CD4-positive, alpha-beta T cell treated with Interferon gamma for 1 hour (primary cell): ENCODE measurements at places on chromosomes 6 and 20.

DNA sequence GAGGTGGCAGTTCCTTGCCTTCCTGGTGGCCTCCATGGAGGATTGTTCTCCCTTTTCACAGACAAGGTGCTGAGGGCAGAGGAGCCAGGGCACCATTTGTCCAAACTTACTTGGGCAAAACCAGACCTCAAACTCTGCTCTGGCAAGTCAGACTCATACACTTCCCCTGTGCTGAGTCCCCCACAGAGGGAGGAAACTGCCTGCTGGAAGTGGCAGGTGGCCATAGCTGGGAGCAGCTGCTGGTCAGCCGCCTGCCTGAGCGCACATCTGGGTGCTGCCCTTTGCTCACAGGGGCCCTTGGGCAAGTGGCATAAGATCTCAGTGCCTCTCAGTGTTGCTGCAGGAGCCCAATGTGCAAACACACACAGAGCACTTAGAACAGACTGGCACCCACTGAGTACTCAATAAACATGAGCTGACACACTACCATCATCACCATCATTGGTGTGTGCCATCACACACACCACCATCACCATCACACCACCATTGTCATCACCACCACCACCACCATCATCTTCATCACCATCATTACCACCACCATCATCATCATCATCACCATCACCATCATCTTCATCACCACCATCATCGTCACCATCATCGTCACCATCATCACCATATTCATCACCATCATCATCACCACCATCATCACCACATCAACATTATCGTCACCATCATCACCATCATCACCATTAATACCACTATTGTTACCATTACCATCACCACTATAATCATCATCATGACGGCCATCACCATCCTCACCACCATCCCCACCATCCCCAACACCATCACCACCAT, 17.6 kb downstream of the NOL4L start:
- DNase-seq = no peak

- no peak for DNase-seq
Measured at GRCh38 chr20:20783450-20783849, 71.0 kb upstream of the RALGAPA2 start.

GRCh38 chr6:50823094-50823920, 4.6 kb downstream of the TFAP2B start:
- DNase-seq = no peak

- DNase-seq = no peak
Measured at GRCh38 chr20:49320460-49320859, 42.6 kb upstream of the ZNFX1 start.

DNA sequence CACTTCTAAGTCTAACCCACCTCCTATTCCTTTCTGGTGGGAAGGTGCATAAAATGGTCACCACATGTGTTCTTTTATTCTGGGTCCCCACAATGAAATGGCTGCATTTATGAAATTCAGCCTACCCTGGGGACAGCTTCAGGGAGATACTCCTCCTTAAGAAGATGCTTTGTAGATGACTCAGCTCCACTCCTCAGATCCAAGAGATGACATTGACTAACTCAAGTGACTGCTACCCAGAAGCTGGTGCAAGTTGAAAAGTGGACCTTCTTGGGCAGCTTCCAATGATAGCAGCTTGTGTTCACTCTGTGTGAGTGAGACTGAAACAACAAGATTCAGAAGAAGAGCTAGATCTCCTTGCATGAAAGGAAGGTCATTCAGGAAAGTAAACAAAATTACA, 113.4 kb downstream of the SCP2D1 start:
- no peak for DNase-seq

DNA sequence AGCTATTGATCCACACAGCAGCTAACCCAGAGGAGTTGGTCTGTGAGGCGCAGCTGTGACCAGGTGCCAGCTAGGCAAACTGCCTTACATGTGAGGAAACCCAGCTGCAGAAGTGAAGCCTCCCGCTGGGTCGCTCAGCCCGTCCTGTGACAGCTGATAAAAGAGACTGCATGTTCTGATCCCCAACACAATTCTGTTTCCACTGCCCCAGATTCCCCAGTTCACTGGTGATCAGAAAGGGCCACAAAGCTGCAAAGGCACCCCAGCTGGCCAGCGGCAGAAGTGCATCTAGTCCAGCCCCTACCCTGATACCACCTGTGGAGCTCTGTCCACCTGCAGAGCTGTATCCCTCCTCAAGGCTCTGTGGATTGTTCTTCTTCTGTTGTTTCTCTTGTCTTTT, 64.5 kb downstream of the CTNNBL1 start:
- DNase-seq = no peak

GRCh38 chr20:51380401-51381385, 161.8 kb downstream of the NFATC2 start:
- peak; percentile 16 for DNase-seq

DNA sequence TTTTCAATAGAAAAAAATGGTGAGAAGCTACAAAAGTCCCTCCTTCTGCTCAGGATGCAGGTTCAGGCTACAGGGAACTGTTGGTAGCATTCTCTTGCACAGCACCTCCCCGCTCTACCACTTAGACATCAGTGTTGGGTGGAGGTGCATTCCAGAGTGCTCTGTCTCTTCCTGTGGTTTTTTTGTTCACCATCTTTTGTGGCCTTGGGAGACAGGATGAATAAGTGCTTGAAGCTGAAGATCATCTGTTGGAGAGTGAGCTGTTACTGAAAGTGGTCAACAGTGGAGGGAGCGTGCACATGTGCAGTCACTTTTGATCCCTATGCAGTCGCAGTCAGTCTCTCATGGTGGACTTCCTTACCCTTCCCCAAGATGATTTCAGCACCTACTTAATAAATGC, 16.6 kb upstream of the BTBD3 start:
- DNase-seq = no peak

DNA sequence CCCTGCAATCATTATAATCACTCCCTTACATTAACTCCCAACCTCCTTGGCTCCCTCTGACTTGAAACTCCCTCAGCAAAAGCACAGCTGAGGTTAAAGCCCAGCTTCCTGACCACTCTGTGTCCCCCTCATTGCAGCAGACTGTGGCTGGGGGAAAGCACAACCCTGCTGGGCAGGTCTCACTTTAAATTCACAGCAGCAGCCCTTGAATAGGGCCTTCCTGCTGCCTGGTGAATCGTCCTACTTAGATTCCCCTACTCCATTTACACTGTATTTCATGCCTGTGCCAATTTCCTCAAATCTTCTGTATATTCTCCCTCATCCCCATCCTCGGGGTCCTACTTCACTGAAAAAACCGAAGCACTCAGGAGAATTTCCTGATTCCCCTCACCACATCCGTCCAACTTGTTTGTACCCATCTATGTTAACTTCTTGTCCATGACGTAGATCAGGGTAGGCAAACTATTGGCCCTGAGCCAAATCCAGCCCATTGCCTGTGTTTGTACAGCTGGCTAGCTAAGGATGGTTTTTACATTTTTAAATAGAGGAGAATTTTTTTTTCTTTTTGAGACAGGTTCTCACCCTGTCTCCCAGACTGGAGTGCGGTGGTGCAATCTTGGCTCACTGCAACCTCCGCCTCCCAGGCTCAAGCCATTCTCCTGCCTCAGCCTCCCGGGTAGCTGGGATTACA, 31.5 kb upstream of the GCM1 start:
- peak; percentile 62 for DNase-seq

DNA sequence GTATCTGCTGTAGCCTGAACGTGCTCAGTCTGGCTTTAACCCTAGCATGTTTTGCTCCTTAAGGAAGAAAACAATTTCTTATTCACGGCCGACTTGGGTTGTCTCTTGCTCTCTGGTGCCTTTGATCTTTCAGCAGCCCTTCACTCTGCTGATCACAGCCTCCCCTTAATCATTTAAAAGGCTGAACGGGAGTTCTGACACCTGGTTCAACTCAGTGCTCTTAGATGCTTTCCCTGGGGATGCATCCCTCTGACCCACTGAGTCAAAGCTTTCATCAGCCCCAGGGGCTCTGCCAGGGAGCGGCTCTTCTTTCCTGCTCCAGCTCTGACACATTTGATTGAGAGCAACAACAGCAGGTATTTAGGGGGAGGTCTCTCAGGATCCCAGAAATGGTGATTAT, 79.0 kb upstream of the FYN start:
- DNase-seq = no peak

DNA sequence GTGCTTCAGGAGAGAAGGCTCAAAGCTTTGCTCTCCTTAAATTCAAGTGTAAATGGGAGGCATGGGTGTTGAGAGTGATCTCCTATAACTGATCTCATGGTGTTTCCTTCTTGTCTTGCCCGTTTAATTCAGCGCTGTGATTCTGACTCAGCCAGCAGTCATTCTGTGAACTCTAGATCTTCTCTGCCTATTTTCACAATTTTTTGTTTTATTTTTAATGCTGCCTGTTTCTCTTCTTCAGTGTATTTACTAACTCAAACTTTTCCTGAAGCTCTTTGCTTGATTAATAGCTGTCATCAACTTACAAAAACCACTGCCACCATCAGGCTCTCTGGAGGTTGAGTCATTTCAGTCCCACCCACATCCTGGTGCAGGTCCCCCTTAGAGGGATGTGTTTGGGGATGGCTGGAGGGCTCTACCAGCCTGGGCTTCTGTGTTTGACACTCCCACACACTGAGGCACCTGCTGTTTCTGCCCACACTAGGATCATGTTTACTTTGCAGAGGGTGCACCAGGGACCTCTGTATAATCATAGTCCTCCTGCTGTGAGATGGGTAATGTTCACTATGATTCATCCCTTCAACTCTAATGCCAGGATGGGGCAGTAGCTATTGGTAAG, 94.0 kb downstream of the SHLD1 start:
- DNase-seq = peak; percentile 11

GRCh38 chr6:139251045-139251690, 40.6 kb downstream of the TXLNB start:
- no peak for DNase-seq

DNA sequence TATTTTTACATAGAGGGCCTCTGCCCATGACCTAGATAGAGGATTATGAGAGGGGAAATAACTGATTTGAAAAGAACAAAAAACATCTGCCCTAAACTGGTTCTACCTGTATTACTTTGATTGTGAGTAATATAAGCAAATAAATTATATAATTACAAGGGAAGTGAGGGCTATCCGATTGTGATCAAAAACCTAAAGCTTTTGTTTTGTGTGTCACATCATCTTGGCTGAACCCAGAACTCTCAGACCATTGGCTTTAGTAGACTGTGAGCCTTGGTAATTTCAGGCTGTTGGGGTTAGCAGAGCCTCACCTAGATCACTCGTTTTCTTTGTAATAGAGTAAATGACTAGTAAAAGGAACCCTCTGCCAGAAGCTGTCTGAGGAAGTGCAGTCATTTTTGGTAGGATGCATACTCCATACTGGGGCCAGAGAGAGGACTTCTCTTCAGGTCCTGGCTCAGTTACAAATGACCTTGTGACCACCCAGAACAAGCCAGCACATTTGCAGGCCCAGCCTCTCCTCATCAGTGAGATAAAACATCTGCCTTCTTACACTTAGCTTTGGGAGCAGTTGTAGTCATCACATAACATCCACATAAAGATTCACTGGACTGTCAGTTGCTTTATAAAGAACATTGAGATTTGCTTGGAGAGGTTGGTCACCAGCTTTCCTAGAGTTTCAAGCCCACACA, 13.5 kb downstream of the STK35 start:
- DNase-seq = no peak

DNA sequence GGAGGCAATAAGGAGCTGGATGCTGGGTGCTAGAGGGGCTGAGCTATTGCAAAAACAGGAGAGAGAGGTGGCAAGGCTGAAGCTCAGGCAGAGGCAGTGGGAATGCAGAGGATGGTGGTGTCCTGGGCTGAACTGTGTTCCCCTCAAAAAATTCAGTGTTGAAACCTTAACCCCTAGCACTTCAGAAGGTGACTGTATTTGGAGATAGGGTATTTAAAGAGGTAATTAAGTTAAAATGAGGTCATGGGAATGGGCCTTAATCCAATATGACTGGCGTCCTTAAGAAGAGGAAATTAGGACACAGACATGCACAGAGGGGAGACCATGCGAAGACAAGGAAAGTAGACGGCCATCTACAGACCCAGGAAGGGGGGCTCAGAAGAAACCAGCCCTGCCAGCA, 11.5 kb upstream of the MMP9 start:
- no peak for DNase-seq

DNA sequence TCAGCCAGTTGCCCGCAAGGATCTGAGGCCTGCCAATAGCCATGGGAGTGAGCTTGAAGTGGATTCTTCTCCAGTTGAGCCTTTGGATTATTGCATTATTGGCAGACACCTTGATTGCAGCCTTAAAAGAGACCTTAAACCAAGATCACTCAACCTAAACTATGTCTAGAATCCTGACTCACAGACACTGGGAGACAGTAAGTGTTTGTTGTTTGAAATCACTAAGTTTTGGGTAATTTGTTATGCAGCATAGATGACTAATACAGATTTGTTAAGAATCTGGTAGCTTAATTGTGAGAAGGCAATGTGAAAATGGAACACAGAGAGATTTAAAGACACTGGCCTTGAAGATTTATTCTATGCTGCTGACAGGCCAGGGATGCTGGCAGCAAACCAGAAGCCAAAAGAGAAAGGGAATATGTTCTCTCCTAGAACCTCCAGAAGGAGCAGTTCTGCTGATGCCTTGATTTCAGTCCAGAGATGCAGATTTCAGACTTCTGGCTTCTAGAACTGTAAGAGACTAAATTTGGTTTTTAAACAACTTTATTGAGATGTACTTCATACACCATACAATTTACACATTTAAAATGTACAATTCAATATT, 17.6 kb downstream of the SIRPD start:
- no peak for DNase-seq

DNA sequence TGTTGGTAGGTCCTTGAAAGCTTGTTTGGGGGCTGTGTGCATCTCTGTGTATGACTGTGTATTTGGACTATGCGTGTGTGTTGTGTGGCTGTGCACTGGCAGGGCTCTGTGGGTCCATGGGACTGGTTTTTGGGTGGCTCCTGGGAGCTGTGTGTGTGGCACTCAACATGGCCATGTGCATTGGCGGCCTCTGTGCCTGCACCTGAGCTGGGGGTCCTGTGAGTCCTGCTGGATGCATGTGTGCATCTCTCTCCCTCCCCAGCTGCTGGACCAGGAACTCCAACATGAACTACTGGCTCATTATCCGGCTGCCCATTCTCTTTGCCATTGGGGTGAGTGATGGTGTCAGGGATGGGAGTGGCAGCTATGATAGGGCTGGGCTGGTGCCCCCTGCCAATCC, 30.1 kb downstream of the GLP1R start:
- no peak for DNase-seq

GRCh38 chr20:9130521-9130920, 61.6 kb downstream of the PLCB4 start:
- no peak for DNase-seq

- no peak for DNase-seq
Measured at GRCh38 chr20:10492844-10493243, 57.7 kb downstream of the SLX4IP start.

GRCh38 chr20:12112089-12112474, 194.4 kb downstream of the BTBD3 start:
- no peak for DNase-seq

- no peak for DNase-seq
Measured at GRCh38 chr6:137001299-137001976, 43.3 kb downstream of the IL20RA start.

GRCh38 chr6:118023771-118024170, 116.7 kb downstream of the SLC35F1 start:
- no peak for DNase-seq

DNA sequence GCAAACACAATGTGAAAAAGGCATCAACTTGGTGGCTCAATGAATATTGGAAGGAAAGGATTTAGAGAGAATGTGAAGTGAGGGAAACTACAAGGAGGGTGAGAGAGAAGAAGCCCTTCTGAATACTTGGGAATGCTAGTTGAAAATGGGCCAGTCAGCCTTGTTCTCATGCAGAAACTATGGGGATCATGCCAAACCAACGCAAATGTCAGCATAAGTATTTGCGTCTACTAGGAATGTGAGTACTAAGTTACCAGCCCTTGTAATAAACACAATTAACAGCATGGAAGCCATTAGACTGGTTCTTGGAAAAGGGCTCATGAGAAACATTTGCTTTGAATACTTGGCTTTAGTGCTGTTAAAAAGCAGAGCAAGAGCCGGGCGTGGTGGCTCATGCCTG, 54.9 kb upstream of the AIG1 start:
- DNase-seq = no peak
